Myocyte (in vitro differentiated cells): ENCODE measurements at places on chromosomes 11 and 22. TPM values are rescaled to one million over a fixed set of nuclear protein-coding genes. Genes with fewer than 3 reads are reported as not detected.

The LRRC74B gene
- 0.08 and 0.88 TPM in 2 replicates for total RNA-seq

- no peak for DNase-seq
Measured at GRCh38 chr11:59877325-59877724, 1.3 kb upstream of the OOSP3 start.

DNA sequence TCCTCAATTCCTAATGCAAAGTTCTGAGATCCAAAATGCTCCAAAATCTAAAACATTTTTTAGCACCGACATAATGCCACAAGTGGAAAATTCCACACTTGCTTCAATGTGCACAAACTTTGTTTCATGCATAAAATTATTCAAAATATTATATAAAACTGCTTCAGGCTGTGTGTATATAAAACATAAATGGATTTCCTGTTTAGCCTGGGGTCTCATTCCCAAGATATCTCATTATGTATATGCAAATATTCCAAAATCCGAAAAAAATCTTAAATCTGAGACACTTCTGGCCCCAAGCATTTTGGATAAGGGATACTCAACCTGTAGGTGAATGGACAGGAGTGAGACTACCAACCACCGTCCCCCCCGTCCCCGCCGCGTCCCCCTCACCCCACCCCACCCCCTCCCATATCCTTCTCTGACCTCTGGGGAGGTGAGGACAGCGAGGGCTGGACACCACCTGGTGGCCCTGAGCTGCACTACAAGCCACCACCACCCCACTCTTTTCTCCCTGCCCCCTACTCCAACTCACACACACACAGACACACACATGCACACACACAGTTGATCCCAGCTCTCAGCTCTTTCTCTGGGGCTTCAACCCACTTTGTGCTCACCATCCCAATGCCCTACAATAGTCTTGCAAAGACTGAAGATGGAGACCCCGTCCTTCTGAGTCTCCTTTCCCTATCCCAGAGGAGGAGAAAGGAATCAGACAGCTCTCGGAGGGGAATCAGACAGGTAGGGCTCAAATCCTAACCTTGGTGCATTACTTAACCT is 101.0 kb downstream of the PDE2A start:
- DNase-seq, result peak; percentile 37

The OR10D3 gene
- not detected in 2 replicates for total RNA-seq

The E2F8 gene
- total RNA-seq, result 7.1 and 11.9 TPM in 2 replicates

DNA sequence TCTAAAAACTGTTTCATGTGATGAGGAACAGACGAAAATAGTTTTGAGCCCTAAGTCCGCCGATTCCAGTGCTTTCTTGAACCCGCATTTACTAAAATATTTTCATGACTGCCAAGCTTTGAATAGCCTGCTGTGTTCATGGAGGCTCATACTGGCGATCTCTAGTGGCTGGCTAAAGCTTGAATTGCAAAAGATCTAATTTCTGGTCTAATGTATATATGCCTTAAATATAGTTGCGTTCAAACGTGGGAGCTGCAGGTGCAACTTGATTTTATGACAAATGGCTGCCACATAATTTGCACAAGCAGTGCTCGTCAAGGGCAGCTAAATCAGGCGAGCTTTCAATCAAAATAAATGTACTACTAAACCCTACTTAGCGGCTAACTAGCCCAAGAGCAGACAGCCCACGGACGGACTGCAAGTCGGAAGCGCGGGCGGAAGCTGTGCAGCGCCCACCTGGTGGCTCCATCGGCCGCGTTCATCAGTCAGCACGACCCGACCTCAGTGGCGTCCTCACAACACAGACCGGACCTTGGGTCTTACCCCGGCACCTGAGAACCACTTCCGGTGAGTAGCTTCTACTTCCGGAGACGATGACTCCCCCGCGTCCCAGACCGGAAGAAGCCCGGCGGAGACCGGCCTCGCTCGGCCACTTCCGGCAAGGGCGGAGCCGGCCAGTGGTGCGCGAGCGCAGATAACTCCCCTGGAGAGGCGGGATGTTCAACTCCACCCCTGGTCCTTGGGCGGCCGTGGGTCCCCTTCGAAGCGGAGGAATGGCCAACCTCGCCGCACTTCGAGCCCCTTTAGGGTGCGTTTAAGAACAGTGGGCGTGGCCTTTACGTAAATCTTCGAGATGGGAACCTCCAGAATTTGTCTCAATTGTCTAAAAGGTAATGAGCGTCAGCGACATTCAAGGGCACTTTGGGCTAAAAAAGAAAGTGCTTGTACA is 6.1 kb downstream of the RPL27A start:
- peak; percentile 97 for DNase-seq

DNA sequence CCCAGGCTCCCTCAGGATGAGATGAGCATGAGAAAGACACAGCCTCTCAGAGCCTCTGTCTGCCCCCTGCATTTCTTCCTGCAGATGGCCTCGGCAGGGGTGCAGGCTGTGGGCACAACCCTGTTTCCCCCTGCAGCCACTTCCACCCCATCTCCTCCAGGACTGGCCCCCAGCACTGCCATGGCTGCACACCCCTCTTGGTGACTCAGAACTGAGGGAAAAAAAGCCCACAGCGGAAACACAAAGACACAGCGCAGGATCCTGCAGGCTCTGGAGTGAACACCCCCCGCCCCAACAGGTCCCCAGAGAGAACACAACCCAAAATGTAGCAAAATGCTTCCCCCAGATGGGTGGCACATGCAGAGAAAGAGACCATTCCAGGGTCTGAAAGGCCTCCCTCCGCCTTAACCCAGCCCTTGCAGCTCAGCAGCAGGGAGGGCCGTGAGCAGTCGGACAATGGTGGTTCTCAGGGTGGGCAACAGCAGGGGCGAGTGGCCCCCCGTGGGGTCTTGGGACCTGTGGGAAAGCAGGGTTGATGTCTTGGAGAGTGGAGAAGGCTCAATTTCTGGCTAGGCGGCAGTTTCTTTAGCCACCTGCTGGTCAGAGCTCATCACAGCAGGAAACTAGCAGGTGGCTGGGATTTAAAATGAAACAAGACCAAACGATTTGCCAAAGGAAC is 8.0 kb downstream of the TUBGCP6 start:
- DNase-seq, result peak; percentile 45

GRCh38 chr11:64027651-64028397 is 7.9 kb upstream of the FLRT1 start:
- DNase-seq, result no peak

The LRRC55 gene
- total RNA-seq, result not detected in 2 replicates

DNA sequence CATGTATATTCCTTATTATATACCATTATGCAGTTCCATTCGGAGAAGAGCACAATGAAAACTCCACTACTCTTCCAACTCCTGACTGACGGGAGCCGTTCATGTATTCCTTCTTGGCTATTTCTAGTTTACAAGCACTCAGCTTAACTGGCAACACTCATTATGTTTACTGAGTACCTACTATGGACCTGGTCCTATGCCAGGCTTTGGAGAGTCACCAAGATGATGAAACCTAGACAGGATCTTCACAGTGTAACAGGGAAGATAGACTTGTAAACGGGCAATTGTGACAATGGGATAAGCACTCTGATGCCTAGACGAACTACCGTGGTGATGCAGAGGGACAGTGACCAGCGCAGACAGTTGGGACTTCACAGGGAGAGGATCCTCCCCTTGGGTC is 22.3 kb upstream of the ST3GAL4 start:
- DNase-seq, result no peak

The MOGAT2 gene
- not detected in 2 replicates for total RNA-seq

The TPH1 gene
- not detected in 2 replicates for total RNA-seq

DNA sequence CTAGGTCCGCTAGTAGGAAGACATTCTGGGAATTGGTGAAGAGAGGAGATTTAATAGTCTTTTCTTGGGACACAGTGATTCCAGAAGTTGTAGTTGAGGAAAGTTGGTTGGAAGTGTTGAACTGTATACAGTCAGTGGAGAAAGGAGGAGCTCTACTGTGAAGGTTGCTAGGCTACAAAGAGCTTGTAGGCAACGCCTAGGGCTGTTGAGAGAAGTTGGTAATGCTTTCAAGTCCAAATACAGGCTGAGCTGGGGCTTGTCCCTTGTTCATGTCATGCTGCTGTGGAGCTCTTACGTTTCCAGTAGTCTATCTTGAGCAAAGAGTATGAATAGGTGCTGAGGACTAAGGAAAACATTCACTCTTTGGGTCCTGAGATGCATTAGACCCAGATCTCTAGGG is 1.1 kb downstream of the TBCEL start:
- peak; percentile 23 for DNase-seq

DNA sequence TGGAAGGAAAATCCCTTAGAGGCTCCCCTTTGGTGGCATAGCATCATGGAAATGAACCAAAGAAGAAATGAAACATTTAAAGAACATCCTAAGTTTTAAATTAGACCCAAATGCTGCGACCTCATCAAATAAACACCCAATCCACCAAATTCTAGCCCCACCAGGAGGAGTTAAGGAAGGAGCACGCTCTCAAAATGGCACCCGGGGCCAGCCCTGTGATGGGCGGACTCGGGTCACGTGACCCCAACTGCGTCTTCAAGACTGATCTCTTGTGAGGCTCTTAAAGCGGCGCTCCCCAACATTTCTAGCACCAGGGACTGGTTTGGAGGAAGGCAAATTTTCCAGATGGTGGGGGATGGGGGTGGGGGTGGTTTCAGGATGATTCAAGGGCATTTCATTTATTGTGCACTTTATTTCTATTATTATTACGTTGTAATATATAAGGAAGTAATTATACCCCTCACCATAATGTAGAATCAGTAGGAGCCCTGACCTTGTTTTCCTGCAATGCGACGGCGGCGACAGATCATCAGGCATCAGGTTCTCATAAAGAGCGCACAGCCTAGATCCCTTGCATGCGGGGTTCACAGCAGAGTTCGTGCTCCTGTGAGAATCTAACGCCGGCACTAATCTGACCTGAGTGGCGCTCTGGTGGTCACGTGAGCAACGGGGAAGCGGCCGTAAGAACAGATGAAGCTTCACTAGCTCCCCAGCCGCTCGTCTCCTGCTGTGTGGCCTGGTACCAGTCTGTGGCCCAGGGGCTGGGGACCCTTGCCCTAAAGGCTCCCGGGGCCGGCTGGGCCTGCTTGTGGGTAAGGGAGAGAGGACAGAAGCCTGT is 90.6 kb upstream of the SLC22A12 start:
- no peak for DNase-seq

- DNase-seq, result no peak
Measured at GRCh38 chr22:37507731-37508130, 11.5 kb downstream of the CARD10 start.

The NCF4 gene
- total RNA-seq, result not detected in 2 replicates
